ENCODE measurements at places on chromosomes 3 and 15. TPM values are rescaled to one million over a fixed set of nuclear protein-coding genes. Genes with fewer than 3 reads are reported as not detected.

Gene CCR5
- total RNA-seq, result 0.55 TPM

Gene YEATS2
- total RNA-seq, result 24.1 TPM

Gene SLC2A2
- total RNA-seq, result not detected

Gene NPAP1
- not detected for total RNA-seq

Gene CCNL1
- total RNA-seq, result 157 TPM

Gene GATM
- 12.9 TPM for total RNA-seq

Gene C2CD4A
- total RNA-seq, result 0.36 TPM

Gene NANOGP8
- total RNA-seq, result not detected

Gene ZKSCAN7
- total RNA-seq, result 15.2 TPM

Gene ALG1L2
- total RNA-seq, result not detected

Gene PLA2G4B
- 7.6 TPM for total RNA-seq

Gene GABRR3
- total RNA-seq, result not detected

Gene KBTBD13
- total RNA-seq, result 0.57 TPM

Gene SPINT1
- 143 TPM for total RNA-seq

Gene CHRFAM7A
- 16.4 TPM for total RNA-seq

Gene ZBTB47
- 22.1 TPM for total RNA-seq

Gene ZDHHC23
- 10.1 TPM for total RNA-seq

Gene QTRT2
- total RNA-seq, result 11.7 TPM

Gene BCHE
- 2.2 TPM for total RNA-seq

Gene RFT1
- 31.1 TPM for total RNA-seq

Gene GALNT15
- 7.6 TPM for total RNA-seq

Gene ZNF620
- 4.0 TPM for total RNA-seq

Gene SLCO2A1
- total RNA-seq, result 46.7 TPM

Gene HRG
- total RNA-seq, result not detected

Gene RTP3
- not detected for total RNA-seq

Gene NEK10
- 8.9 TPM for total RNA-seq

Gene PROS1
- total RNA-seq, result 26.6 TPM

Gene TGM5
- 1.6 TPM for total RNA-seq

Gene PRR20G
- total RNA-seq, result 5.1 TPM

Gene SKOR1
- 1.7 TPM for total RNA-seq

Gene AGBL1
- total RNA-seq, result 0.23 TPM

Gene SHC4
- total RNA-seq, result 0.27 TPM

Gene FOXB1
- not detected for total RNA-seq

Measured in prostate gland (tissue), 2 donors.